Temporal lobe (tissue), 4 donors: ENCODE measurements at places on chromosomes 7 and 10. TPM values are rescaled to one million over a fixed set of nuclear protein-coding genes. Genes with fewer than 3 reads are reported as not detected.

LAMB1 gene
- 29.5 TPM for total RNA-seq

AQP1 gene
- total RNA-seq = 1.5 TPM

ANKRD7 gene
- 1.7 TPM for total RNA-seq

ACSM6 gene
- not detected for total RNA-seq

EEPD1 gene
- 11.3 TPM for total RNA-seq
